ENCODE measurements at places on chromosomes 6 and 20.

DNA sequence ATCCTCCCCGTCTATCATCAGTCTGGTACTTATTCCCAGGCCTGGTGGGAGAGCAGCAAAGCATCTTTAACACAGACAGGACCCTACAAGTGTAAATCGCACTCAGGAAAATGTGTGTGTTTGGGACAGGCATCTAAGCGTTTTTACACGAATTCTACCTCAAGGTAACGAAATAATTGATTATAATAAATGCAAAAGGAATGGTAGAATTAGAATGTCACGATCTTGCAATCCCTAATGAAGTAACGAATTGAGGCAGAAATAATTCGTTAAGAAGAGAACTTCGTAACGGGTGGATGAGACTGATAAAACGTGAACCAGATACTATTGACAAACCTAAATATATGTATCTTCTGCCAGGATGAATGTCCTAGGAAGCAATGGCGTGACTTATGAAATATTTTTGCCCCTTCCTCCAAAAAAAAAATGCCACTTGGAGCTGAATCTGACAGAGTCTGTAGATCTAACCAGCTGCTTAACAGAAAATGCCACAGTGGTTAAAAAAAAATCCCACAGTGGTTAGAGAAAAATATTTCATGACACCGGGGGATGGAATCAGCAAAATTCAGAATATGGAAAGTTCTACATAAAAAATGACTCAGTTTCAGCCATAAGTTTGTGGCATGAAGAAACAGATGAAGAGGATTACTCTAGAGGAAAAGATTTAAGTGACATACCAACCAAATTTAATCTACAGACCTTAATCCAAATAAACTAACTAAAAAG is 68.7 kb downstream of the F13A1 start:
- DNase-seq: no peak

DNA sequence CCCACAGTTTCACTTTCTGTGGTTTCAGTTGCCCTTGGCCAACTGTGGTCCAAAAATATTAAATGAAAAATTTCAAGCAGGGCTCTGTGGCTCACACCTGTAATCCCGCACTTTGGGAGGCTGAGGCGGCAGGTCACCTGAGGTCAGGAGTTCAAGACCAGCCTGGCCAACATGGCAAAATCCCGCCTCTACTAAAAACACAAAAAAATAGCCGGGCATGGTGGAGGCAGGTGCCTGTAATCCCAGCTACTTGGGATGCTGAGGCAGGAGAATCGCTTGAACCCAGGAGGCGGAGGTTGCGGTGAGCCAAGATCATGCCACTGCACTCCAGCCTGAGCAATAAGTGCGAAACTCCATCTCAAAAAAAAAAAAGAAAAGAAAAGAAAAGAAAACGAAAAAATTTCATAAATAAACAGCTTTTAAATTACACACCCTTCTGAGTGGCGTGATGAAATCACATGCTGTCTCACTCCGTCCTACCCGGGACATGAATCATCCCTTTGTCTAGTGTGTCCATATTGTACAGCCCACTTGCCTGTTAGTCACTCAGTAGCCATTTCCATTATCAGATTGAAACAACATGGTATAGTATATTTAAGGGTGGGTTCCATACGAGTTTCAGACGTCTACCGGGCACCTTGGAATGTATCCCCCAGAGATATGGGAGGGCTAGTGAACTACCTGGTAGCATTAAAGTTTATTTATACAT is 11.7 kb downstream of the PTPRK start:
- no peak for DNase-seq

- DNase-seq: no peak
Observed at GRCh38 chr20:2671977-2672376, 8.0 kb upstream of the IDH3B start.

GRCh38 chr20:23832775-23833513 is 6.4 kb upstream of the CST2 start:
- no peak for DNase-seq

All from T47D (cell line).